ENCODE measurements at places on chromosomes 13 and 19. TPM values are rescaled to one million over a fixed set of nuclear protein-coding genes. Genes with fewer than 3 reads are reported as not detected.

DNA sequence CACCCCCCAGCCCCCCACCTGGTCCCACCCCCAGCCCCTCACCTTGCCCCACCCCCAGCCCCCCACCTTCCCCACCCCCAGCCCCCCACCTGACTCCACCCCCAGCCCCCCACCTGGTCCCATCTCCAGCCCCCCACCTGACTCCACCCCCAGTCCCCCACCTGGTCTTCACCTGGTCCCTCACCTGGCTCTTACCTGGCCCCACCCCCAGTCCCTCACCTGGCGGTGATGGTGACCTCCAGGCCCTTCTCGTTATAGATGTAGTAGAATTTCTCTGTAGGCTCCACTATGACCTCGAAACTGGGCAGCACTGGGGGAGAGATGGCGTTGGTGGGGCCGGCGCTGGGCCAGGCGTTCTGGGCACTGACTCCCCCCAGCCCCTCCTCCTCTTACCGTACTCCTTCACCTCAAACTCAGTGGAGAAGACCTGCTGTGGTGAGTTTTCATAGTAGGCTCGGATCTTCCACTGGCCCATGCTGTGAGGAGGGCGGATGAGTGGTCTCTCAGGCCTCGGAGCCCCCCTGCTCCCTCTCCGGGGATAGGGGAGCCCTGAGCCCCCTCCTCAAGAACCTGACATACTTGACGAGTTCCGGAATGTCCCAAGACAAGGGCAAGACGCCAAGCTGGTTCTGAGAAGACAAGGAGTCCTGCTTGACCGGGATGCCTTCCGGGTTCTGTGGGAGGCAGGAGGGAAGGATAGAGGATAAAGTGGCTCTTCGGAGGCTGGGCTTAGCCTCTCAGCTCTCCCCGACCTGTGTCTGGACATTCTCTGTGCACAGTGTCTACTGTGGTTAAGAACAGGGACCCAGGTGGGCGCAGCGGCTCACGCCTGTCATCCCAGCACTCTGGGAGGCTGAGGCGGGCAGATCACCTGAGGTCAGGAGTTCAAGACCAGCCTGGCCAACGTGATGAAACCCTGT, 6.4 kb downstream of the C3 start:
- DNase-seq = no peak

GRCh38 chr13:60396783-60397703, at the start of gene TDRD3:
Gene TDRD3 (plus strand): TSS chr13:60397220. CDS start chr13:60397365, 145 bp downstream.
- peak; percentile 94 for DNase-seq

DNA sequence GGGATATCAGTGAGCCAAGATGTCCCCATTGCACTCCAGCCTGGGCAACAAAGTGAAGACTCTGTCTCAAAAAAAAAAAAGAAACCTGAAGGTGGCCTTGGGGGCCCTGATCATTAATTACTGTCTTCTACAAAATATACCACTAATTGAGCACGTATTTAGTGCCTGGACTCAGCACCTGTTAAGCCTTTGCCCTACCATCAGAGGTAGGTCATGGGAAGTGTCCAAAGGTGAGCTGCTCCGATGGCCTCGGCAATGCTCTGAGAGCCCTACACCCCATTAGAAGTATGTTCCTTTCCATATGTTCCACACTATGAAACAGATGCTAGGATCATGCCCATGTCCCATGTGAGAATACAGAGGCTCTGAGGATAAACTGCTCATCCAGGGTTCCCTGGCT, 20.9 kb downstream of the NOSIP start:
- DNase-seq = no peak

GRCh38 chr19:7226739-7227138, 67.5 kb downstream of the INSR start:
- no peak for DNase-seq

DNA sequence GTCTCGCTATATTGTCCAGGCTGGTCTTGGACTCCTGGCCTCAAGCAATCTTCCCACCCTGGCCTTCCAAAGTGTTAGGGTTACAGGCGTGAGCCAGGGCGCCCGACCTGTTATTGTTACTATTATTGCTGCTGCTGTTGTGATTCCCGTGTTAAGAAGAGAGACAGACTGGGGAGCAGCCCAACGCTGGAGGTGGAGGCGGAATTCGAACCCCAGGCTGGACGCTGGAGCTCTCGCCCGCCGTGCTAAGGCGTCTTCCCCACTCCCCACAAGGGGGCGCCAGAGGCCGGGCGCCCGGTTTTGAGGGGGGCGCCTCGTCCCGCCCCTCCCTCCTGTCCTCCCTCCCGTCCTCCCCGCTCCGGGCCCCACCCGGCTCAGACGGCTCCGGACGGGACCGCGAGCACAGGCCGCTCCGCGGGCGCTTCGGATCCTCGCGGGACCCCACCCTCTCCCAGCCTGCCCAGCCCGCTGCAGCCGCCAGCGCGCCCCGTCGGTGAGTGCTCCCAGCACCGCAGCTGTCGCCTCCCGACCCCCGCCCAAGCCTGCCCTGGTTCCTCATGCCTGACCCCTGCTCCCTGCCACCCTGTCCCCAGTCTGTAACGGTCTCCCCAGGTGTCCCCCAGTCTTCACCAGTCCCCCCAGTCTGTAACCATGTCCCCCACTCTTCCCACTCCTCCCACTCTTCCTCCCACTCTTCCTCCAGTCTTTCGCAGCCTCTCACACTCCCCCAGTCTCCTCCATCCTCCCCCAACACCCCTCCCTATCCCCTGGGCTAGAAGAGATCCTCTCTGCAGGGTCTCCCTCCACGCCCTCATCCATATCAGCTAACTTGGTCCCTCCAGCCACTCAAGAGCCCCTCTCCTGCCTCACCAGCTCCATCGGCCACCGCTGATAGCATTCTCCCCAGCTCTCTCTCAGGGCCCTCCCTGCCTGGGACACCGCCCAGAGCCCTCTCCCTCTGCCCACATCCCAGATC, at the start of gene EHD2:
EHD2 (plus strand) TSS at position 377 of the 976 bp plus-strand sequence. CDS start 3,191 bp downstream, outside the sequence.
- peak; percentile 93 for DNase-seq

DNA sequence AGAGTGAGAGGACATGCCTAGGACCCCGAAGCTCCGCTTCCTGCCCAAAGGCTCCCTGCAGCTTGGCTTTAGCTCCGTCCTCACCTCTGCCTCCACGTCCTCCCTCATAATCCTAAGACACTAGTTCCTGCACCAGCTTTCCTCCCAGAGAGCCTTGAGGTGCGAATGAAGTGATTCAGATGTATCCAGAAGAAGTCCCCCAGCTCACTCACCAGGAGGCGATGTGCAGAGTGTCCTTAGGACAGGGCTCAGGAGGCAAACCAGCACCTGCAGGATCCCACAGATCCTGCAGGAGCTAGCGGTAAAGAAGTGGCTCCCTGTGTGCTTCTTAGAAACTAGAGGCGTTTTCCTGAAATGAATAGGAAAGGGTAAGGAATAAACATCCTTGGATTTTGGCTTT, 109.7 kb downstream of the HSPH1 start:
- DNase-seq = no peak

GRCh38 chr19:1064661-1065605, 2.0 kb upstream of the ARHGAP45 start:
- DNase-seq = no peak

- no peak for DNase-seq
Observed at GRCh38 chr19:32406161-32407003, 812 bp downstream of the DPY19L3 start.

DNA sequence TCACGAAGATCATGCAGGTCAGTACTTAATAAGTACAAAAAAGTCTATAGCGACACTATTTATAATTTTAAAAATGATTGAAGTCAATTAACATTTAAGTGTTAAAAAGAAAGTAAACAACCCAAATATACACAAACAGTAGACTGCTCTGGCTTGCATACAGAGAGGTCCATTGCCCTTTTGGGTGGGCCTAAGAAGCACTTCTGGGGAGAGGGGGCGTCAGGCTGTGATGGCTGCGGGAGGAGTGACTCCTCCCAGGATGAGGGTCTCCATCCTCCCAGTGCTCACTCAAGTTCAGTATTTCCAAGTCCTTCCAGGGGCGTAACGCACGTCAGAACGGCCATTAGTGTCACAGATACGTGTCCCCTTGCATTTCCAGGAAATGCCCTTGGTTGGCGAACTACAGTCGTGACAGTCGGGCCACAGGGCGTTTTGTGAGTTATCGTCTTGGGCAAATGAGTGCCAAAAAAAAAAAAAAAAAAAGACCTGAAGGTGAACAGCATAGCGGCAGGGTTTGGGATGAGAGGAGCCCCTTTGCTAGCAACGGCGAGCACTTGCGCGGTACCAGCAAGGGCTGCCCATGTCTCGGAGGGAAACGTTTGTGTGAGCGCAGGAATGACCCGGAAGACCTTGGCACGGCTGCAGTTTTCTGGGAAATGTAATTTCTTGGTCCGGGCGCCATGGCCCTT, at the start of gene SCGB2B2:
SCGB2B2 (minus strand) TSS at position 463 of the 689 bp plus-strand sequence. CDS start 82,596 bp downstream, outside the sequence.
- no peak for DNase-seq

GRCh38 chr19:49216071-49216470, 58.5 kb downstream of the TRPM4 start:
- no peak for DNase-seq

Gene ZNF260
- 20.9 TPM for total RNA-seq

Gene ZNF77
- 4.0 TPM for total RNA-seq

Gene PNMA8A
- 10.3 TPM for total RNA-seq

Measured in osteocyte (in vitro differentiated cells).